Muscle of back (tissue), 13 donors: ENCODE measurements at places on chromosomes 6 and 20.

GRCh38 chr6:30615958-30616810 is 859 bp downstream of the PPP1R10 start:
- DNase-seq, result peak; percentile 49

DNA sequence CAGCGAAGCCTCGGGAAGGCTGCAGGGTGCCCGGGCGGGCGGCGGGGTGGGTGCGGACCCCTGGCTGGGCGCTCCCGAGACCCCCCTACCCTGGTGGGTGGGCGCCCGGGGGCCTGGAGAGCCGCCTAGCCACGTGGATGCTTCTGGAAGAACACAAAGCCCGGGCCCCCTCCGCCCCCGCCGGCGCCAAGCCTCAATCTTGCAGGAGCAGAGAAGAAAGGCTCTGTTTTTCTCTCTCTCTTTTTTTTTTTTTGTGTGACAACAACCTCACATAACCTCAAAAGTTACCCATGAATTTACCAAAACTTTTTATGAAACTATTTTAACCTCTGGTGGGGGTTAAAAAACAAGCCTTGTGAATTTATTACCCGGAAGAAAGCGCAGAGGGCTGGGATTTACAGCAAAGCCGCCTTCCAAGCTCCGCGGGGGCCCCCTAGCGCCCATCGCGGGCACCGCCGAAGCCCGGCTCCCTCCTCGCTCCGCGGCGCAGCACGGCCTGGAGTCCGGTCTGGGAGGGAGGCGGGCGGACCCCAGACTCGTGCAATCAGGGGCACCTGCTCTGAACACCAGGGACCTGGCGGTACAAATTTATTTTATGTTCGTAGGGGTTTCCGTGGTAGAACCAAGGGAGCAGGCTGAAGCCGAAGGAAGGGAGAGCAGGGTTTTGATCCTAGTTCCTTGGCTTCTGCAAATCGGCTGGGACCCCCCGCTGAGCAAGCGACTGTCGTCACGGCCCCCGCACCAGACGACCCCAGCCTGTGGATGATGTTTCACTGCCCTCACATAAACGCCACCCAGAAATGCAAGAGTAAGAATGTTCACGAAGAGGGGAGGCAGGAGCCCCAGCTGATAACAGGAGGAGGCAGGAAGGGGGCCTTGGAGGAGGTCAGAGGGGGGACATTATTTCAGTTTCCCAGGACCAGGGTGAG is 58.9 kb downstream of the ZNF831 start:
- DNase-seq, result peak; percentile 86

DNA sequence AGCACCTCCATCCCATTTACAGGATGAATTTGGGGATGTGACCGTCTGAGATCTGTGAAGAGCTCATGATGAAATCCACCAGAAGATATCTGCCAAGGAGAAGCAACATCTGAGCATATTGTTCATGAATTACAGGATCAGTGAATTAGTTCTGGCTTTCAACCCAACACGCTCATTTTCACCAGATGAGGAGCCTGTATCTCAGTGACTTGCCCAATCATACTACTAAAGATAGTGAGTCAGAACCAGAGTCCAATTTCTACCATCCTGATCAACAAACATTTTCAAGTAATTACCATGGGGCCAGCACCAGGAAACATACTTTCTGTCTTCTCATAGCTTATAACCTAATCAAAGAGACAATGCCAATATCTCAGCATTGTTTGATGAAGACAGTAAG is 116.6 kb downstream of the ZDHHC14 start:
- no peak for DNase-seq

- no peak for DNase-seq
These were observed 81.4 kb downstream of the SOBP start for GRCh38 chr6:107571354-107571753.

- DNase-seq, result no peak
These were observed 71.2 kb downstream of the CBLN4 start for GRCh38 chr20:55934146-55934545.

GRCh38 chr6:15444881-15445280 is 199.0 kb downstream of the JARID2 start:
- no peak for DNase-seq

GRCh38 chr20:2576317-2576727 is 39.9 kb downstream of the TMC2 start:
- DNase-seq, result no peak

GRCh38 chr6:40764726-40765125 is 177.6 kb upstream of the LRFN2 start:
- DNase-seq, result no peak

DNA sequence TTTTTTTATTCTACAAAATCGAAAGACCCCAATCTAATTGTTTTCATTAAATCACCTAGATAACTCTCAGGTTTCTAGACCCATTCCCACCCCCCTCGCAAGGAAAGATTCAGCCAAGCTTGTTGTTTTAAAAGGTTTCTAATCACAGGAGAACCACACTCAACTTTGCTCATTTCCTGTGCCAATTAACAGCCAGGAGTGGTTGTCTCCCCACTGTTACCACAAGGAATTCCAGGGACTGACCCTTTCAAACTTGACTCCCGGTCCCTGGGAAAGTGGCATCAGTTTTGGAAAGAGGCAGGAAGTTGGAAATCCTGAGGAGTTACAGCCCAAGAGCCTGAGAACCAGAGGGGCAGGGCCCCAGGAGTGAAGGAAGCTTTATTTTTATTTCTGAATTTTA is 561.3 kb upstream of the JAG1 start:
- DNase-seq, result peak; percentile 47

GRCh38 chr20:10857352-10858070 is 183.7 kb upstream of the JAG1 start:
- no peak for DNase-seq

- DNase-seq, result no peak
These were observed 419.7 kb downstream of the CD109 start for GRCh38 chr6:74115674-74116073.

GRCh38 chr6:53175027-53175426 is 26.4 kb upstream of the GCM1 start:
- DNase-seq, result no peak

DNA sequence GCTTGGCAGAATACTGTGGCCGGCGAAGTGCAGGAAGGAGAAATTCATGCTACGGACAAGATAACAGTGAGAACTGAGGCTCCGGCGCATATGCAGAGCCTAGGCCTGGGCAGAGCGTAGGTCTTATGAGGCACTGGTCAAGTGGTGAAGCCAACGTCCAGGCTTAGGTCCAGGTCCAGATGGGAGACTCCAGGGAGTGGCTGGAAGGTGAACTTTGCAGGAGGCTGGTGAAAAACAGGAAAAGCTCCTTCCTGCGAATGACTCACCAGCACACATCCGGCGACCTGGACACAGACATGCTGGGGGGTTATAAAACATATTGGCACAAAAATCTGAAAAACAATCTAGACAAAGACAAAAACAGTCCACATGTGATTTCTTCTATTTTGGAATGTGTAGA is 15.4 kb downstream of the C6orf141 start:
- DNase-seq, result no peak

GRCh38 chr6:132122871-132123270 is 171.7 kb upstream of the CCN2 start:
- DNase-seq, result peak; percentile 26

- DNase-seq, result no peak
These were observed 60.1 kb downstream of the QKI start for GRCh38 chr6:163474581-163474980.

DNA sequence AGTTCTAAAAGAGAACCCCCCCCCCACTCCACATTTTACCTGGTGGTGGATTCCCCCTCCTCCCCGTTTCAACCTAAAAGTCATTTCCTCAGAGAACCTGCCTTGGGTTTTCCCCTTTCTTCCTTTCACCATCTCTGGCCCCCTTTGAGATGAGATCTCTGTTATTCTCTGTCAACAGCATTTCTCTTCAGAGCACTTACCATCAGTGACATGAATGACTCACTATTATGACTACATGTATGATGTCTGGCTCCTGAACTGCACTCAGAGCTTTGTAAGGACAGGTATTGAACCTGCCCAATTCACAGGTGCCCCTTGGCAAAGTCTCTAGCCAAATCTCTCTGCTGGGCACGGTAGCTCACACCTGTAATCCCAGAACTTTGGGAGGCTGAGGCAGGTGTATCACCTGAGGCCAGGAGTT is 61.4 kb upstream of the JARID2 start:
- DNase-seq, result no peak

- no peak for DNase-seq
These were observed 2.3 kb upstream of the SLC22A2 start for GRCh38 chr6:160260803-160261450.

DNA sequence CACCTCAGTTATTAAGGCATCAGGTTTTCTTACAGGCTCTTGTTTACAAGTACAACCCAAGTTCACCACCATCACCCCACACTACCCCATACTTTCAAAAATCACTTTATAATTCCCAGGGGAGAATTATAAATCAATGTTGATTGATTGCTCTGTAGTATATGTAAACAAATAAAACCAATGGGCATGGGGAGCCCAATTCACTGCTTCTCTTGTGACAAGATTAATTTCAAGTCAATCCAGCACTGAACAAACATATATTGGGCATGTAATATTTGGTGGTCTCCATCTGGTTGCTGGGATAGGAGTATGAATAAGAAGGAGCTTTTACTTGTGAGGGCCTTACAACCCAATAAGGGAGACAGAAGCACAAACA is 95.8 kb downstream of the CLVS2 start:
- DNase-seq, result no peak

GRCh38 chr6:122012578-122012977 is 386.9 kb upstream of the HSF2 start:
- no peak for DNase-seq

GRCh38 chr6:30744054-30744805 is at the start of gene IER3:
Gene IER3 (minus strand): TSS chr6:30744547. CDS start chr6:30744518, 29 bp downstream.
- DNase-seq, result peak; percentile 82

- peak; percentile 77 for DNase-seq
These were observed 253.2 kb downstream of the UST start for GRCh38 chr6:148999929-149000468.

GRCh38 chr6:35706468-35706867 is 17.8 kb upstream of the FKBP5 start:
- no peak for DNase-seq

DNA sequence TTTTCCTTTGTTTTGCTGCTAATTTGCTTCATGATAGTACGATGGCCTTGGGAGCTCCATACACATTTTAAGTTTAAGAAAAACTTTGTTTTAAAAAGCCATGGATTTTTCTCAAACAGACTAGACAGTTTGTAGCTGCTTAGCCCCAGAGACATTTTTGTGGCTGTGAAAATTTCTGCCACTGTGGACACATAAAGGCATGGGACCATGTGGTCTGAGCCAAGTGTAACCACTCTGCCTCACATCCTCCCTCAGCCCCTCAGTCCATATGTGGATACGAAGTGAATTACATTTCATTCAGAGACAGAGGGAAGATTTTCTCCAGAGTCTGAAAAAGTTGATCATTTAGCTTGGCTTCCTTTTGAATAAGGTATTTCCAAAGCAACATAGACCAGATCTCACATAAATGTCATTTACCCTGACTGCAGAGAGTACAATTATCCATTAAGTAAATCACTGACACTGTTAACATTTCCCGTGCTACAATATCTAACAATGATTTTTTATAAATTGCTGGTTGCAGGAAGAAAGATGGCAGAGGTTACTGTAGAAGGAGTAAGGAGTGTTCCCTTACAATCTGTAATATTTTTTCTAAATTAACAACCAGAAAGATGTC is 87.4 kb downstream of the GJA1 start:
- no peak for DNase-seq

DNA sequence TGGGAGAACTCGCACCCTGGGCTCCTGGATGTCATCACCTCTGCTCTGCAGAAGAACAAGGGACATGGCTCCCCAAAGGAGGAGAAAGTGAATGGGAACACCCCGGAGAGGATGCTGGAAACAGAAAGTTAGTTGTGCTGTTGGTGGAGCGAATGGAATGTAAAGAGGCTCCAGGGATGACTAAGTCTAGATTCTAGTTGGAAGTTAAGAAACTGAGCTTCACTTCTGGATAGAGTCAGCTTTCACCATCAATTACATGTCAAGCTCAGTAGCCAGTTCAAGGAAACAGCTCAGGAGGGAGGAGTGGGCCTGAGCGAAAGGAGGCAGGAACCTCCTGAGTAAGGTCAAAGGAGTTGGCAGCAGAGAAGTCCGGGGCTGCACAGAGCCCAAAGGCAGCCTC is 132.1 kb upstream of the ARID1B start:
- DNase-seq, result no peak

- DNase-seq, result no peak
These were observed 39.8 kb downstream of the LRRN4 start for GRCh38 chr20:6014017-6014416.

DNA sequence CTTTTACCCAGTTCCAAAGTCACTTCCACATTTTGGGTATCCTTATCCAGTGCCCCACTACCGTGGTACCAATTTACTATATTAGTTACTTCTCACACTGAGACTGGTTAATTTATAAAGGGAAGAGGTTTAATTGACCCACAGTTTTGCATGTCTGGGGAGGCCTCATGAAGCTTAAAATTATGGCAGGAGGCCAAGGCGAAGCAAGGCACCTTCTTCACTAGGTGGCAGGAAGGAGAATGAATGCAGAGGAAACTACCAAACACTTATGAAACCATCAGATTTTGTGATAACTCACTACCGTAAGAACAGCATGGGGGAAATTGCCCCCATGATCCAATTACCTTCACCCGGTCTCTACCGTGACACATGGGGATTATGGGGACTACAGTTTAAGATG is 106.7 kb upstream of the SAMD5 start:
- no peak for DNase-seq

- no peak for DNase-seq
These were observed 15.1 kb upstream of the RBPJL start for GRCh38 chr20:45291526-45291925.

DNA sequence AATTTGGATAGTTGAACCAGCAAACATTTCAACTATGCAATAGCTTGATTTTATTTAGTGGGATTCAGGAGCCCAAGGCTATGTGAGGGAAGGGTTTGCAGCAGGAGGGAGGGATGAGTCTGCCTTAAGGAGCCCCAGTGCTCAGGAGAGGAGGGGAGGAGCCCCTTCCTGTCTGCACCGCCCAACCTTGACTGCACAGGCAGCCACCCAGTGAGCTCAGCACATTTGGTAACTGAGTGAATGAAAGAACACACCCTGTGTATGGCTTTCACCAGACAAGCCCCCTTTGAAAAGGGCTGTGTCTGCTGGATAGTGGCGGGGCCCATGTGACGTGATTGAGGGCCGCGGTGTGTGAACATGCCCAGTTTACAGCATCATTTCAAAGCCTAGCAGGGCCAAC is 17.0 kb downstream of the DACT2 start:
- DNase-seq, result no peak
